ENCODE measurements at places on chromosomes 6 and 20.
A peak's percentile ranks its signal among the peaks of the same experiment; 100 is the strongest.

GRCh38 chr6:36586606-36587005 lies 7.6 kb upstream of the SRSF3 start:
- no peak for DNase-seq

DNA sequence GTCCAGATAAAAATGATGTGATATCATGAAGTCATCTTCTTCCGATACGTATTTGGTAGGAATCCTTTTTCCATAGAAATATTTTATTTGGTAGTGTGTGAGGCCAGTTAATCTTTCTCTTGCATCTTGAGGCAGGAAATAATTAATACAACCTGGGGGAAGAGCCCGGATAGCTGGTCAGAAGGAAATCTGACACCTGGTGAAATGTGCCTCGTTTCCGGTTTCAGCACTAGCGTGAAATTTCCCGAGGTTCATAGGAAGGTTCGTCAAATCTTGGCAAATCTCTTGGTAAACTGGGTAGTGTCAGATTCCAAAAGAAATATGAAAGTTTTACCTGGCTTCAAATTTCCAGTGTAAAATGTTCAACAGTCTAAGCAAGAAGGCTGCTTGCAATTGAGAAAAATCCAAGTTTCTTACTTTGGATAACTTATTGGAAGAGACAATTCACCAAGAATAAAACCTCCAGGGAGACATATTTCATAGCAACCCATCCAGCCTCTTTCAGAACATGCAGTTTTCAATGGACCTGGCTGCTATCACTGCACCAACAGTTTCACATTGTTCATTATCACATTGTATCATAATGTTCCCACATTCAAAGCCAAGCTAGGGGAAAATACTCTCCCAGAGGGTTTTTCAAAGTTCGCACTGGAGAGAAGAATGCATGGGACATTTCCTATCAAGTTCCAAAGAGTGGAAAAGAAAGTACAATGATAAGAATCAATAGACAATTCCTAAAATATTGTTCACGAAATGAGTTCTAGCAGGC lies 454.5 kb upstream of the CITED2 start:
- no peak for DNase-seq

GRCh38 chr20:62979310-62979709 lies 26.8 kb downstream of the SLC17A9 start:
- DNase-seq = peak; percentile 11

DNA sequence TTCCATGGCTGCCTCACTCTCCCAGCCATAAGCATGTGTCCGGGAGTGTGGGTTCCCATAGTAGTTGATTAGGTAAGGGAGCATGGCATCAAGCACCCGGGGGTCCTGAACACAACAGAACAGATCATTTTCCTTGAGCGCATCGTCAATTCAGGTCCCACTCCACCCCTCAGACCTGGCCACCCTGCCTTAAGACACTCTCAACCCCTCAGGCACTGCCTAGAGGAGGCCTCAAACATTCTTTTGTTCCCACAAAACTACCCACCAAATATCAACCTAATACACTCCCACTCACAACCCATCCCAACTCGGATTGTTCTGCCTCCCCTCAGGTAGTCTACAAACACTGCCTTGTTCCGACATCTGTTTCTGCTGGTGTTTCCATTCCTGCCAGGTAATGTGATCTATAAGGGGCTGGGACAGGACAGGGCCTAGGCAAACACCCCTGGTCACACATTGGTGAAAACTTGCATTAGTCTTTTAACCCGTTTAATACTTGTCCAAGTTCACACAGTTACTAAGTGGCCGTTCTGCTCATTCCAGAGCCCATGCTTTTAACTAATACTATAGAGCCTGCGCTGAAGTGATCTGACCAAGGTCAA lies 1.4 kb downstream of the NFS1 start:
- DNase-seq = no peak

- DNase-seq = no peak
These were observed 2.0 kb upstream of the TRMT11 start for GRCh38 chr6:125984311-125984710.

- no peak for DNase-seq
These were observed 12.5 kb downstream of the VSTM2L start for GRCh38 chr20:37915434-37915787.

DNA sequence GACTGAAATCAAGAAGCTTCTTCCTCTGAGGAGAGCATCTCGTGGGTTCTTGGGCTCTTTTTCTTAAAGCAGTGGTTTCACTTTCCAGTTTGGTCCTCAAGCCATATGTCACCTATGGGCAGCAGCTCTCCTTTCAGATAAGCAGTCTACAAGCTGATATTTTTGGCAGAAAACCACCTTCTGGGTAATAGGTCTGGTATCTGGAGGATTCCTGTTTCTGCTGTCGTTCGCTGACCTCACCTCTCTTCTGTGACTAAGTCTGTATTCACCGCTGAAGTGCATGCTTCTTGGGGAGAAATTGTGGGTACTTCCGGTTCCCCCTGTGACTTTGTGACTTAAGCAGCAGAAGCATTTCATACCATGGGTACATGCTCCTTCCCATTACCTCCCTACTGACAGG lies 193.6 kb downstream of the EDN1 start:
- DNase-seq = peak; percentile 6

- DNase-seq = no peak
These were observed 52.6 kb downstream of the SPTLC3 start for GRCh38 chr20:13061381-13061780.

DNA sequence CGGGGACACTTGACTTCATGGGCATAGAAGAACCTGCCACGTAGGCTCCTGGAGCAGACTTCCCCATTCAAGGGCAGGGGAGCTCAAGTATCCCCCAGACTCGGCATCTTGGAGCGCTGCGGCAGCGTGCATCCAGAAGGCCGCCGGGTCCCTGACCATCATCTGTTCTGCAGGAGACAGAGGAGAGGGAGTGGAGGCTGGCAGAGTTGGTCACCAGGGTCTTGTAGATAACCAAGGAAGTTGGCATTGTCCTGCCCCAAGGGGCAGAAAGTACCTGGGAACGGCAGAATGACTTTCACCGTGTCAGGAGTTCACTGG lies 82.8 kb downstream of the TCP11 start:
- no peak for DNase-seq

GRCh38 chr6:31441365-31442267 lies 38.2 kb downstream of the MICA start:
- peak; percentile 78 for DNase-seq

GRCh38 chr20:46132705-46133120 lies 14.6 kb downstream of the CD40 start:
- DNase-seq = peak; percentile 74

DNA sequence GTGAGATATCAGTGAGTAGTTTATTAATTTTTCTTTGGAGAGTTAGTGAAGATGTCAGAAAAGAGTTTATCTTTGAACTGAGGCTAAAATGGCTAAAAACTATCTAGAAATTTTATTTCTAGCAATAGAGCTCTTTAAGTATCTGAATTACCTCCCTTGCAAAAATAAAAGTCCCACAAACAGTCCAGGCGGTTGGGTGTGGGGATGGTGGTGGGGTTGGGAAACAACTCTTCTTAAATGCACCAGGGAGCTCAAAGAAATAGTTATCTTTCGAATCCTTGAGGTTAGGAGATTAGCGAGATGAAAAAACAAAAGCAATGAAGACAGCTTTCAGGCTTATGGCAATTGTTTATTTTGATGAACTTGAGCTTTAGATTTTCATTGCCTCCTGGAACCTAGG lies 1299.1 kb upstream of the ADGRB3 start:
- no peak for DNase-seq

DNA sequence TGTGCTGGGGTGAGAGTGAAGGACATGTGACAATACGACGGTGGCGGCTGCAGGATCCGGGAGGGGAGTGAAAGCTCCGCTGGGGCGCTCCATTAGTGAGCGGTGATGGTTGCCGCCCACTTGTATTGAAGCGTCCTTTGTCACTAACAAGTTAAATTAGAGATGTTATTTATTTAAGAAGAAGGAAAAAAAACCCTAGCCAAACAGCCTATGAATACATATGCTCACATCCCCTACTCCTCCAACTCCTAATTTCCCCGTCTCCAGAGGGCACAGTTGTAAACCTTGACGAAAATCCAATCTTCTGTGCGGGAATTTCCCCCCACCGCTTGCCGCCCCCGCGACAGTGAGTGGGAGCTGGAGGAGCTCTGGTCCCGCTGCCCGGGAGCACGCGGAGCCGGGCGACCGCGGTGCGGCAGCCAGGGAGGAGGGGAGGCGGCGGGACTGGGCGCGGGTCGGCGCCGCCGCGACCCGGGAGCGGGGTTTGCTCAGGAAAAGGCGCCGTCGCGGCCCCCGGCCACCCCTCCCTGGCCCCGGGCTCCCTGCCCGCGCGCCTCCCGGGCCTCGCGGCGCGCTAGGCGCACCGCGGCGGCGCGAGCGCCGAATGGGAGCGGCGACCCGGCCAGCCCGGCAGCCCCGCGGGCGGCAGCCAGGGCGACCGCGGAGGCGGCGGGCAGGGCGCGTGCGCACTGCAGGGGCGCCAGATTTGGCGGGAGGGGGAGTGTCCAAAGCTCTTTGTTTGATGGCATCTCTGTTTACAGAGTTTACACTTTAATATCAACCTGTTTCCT lies at the start of gene MYB:
Gene MYB (plus strand): TSS at position 767 of the 791 bp plus-strand sequence. CDS start 206 bp downstream, outside the sequence.
- peak; percentile 89 for DNase-seq

DNA sequence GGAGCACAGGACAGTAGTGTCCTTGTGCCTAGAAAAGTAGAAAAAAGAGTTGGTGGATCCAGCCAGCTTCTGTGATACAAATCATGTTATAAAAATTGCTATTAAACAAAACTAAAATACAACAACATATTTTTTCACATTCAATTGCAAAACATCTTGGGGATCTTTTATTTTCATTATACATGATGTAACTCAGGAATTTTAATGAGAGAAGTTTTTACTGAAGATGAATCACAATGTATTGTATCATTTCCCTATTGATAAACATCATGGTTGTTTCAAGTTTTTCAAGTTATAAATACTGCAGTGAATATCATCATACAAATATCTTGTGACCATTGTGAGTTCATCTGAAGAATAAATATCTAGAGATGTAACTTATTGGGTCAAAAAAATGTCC lies 608.0 kb downstream of the PHF3 start:
- DNase-seq = no peak

GRCh38 chr20:11352041-11352440 lies 565.7 kb upstream of the BTBD3 start:
- no peak for DNase-seq

DNA sequence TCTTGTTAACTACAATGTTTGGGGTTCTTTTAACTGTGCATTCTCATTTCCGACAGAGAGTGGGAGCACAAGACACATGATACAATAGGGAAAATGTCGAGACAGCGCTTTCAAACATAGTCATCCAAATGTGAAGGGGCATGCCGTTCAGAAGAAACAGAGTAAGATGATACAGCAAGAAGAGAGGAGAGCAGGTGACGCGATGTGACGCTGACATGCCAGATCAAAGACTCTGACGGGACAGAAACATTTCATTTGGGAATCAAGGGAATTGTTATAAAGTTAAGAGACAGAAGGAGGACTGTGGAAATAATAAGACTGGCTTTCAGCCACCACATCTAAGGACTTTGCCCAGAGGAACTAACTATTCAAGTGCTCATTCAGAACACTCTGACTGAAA lies 117.4 kb downstream of the FAXC start:
- no peak for DNase-seq

DNA sequence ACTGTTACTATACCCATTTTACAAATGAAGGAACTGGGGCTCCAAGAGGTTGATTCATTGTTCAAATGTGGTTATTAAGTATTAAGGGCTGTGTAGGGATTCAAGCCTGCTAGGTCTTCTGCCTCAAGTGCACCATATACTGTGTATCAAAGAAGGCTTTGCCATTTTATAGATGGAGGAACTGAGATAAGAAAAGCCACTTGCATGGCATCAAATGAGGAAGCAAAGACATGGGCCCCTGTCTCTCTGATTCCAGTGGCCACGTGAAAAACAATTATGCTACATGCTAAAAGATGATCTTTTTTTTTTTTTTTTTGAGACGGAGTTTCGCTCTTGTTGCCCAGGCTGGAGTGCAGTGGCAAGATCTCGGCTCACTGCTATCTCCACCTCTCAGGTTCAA lies 67.0 kb downstream of the TMEM200A start:
- DNase-seq = no peak

DNA sequence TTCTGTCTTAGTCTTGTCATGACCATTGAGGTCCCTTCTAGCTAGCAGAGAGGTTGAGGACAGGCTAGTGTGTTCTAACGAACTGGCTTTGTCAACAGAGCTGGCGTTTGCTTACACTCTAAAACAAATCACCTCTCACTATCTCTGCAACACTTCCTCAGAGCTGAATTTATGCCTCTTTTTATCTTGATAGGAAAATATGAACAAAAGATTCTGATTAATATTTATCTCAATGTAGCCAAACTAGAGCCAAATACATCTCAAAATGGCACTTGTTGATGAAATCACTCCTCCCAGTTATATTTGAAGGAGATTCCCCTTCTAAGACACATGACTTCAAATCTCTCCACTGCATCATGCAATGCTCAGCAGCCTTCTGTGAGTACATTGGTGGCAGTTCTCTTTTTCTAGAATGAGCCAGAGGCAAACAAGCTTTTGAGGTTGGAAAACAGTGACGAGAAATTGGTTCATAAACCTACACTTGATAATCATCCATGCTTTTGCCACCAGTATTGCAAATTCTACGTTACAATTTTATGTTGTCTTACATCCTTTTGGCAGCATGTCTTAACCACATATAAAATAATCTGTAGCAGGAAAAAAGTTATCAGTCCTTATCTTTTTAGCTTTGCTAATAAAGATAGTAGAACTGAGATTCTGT lies 615.7 kb upstream of the CITED2 start:
- no peak for DNase-seq

DNA sequence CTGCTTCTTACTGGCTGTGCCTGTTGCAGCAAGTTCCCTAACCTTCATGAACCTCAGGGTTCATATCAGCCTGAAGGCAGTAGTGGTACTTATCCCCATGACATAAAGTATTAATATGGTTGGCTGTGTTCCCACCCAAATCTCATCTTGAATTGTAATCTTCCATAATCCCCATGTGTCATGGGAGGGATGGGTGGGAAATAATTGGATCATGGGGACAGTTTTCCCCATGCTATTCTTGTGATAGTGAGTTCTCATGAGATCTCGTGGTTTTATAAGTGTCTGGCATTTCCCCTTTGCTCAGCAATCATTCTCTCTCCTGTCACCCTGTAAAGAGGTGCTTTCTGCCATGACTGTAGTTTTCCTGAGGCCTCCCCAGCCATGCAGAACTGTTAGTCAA lies 61.8 kb downstream of the FAM229B start:
- no peak for DNase-seq

DNA sequence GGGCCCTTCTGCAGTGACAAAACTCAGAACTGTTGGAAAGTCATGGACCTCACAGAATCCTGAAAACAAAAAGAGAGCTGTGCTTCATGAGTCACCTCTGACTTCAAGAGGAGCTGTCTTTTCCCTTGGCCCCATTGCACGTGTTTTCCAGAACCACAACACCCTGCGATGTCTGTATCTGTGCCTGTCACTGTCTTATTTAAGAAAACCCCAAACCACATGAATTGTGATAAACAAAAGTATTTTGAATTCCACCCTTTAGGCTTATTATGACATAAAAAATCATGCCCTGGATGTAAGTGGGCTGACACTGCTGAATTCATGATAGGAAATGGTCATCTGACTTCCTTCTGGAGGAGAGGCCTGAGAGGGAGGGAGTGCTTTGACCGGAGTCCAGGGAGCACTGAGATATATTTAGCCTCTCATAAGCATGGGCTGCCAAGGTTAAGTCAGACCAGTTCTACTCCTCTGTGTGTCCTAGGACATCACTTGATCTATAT lies 96.4 kb upstream of the DUSP22 start:
- no peak for DNase-seq

- DNase-seq = peak; percentile 10
These were observed 15.1 kb upstream of the RIPK1 start for GRCh38 chr6:3053231-3053508.

GRCh38 chr6:158628542-158628941 lies 16.0 kb downstream of the DYNLT1 start:
- DNase-seq = no peak

- no peak for DNase-seq
These were observed 45.1 kb downstream of the MAFB start for GRCh38 chr20:40643891-40644290.
